NCI-H2029 (cell line): ENCODE measurements at places on chromosomes 3 and 15.

DNA sequence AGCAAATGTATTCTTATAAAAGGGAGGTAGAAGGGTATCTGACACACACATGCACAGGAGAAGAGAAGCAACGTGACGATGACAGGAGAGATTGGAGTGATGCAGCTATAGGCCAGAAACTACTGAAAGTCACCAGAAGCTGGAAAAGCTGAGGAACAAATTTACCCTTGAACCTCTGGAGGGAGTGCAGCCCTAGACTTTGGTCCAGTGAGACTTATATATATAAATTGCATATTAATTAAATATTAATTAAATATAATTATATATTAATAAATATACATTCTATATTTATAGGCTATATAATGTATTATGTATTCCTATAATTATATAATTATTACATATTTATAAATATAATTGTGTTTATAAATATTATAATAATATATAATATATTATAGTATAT, 96.5 kb upstream of the LMCD1 start:
- DNase-seq = no peak

GRCh38 chr3:89380016-89380415, 272.6 kb downstream of the EPHA3 start:
- no peak for DNase-seq

DNA sequence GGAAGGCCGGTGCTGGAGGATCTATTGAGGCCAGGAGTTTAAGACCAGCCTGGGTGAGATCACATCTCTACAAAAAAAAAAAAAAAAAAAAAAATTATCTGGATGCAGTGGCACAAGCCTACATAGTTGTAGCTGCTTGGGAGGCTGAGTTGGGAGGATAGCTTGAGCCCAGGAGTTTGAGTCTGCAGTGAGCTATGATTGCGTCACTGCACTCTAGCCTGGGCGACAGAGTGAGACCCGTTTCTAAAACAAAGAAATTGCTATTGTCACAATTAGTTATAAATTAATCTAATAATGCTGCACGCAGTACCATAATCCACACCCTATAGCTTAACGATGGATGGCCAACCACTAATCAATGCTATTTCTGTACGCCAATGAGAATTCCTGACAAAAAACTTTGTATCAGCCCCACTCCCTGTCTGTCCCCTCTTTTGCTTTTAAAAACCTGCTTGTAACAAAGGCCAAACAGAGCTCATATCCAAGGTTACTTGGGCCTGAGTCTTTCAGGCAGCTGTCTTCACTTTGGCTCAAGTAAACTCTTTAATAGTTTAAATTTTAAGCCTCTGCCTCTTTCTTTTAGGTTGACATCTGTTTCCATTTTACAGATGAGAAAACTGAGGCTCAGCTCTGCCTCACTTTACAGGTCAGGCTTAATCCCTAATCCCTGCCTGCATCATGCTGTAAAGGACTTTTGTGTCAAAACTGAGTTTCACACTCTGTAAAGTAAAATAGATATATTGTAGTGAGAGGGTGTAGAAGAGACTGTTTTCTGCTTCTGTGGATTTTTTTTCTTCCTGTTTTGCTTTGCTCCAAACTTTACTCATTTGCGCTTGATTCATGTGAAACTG, 10.9 kb downstream of the FLNB start:
- no peak for DNase-seq

GRCh38 chr15:44535523-44536301, 1.2 kb upstream of the EIF3J start:
- no peak for DNase-seq

- DNase-seq = no peak
These were observed 934.9 kb downstream of the VGLL3 start for GRCh38 chr3:86056032-86056431.

DNA sequence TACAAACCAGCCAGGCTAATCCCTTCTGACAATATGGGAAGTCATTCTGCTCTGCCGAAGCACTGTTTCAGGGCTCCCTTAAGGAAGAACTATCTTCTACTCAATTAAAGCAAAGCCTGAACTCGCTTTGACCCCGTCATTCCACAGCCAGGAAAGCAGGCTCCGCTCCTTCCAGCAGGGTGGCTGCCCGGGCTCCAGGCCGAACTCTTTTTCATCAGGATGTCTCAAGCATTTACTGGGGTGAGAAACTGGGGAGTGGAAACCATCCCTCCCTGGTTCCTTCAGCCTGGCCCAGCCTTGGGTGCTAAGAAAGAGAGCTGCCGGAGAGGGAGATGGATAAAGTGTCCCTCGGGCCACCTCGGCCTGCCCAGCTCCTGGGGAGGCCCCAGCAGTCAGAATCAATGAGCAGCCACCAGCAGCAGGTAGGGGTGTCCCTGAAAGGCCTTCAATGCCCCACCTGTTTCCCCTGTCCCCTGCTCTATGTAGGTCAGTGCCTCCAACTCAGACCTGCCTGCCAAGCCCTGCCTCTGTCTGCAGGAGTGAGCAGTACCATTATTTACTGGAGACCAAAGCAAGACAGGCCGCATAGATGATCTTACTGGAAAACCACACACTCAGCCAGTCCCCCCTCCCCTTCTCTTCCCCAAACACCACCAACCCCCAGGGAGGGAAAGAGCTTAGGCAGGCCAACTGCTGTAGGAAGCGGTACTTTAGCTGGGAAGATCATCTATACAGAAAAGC, 225.6 kb upstream of the TLE3 start:
- no peak for DNase-seq

GRCh38 chr3:122679882-122680474, 661 bp upstream of the PARP14 start:
- DNase-seq = peak; percentile 29

- no peak for DNase-seq
These were observed 10.0 kb downstream of the NT5DC2 start for GRCh38 chr3:52523386-52524257.
